Fibroblast of the aortic adventitia (primary cell): ENCODE measurements at places on chromosomes 5 and 9. TPM values are rescaled to one million over a fixed set of nuclear protein-coding genes. Genes with fewer than 3 reads are reported as not detected.

Gene ANKRD34B
- not detected in 2 replicates for total RNA-seq

Gene BRINP1
- 3.1 and 5.8 TPM in 2 replicates for total RNA-seq

Gene MAMDC2
- total RNA-seq: 0.45 and 2.8 TPM in 2 replicates

Gene PCDHGA3
- total RNA-seq: 1.1 and 4.4 TPM in 2 replicates

Gene CA9
- 0.45 and 1.5 TPM in 2 replicates for total RNA-seq

Gene LCP2
- not detected in 2 replicates for total RNA-seq

Gene SLC25A48
- not detected in 2 replicates for total RNA-seq
